A549 (cell line): ENCODE measurements at places on chromosomes 6 and 20. TPM values are rescaled to one million over a fixed set of nuclear protein-coding genes. Genes with fewer than 3 reads are reported as not detected.

DNA sequence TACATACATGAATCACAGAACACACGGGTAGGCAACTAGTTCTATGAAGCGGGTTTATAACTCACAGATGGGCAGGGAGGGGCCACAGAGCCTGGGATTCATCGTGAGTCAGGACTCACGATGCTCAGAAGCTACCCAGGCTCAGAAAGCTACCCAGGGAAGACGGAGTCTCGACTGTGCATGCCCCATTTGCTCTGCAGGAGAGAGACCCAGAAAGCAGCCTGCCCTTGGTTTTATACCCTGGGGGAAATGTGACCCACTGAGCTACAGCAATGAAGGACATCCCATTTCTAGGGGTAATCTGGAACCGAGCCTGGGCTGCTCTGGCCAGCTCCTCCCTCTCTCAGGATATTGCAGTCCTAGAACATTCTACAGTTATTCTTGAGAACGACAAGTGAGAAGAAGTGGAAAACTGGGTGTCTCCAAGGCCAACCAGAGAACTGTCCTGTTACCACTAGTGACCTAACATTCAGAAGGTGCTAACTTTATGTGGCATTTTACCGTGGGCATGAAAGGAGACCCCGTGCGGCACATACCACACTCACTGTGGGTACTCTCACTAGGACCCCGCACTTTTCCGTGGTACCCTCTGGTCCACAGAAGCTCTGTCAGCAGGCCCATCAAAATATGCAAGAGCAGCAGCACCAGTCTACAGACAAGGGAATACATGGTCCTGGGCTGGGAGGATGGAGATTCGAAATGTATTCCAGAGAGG lies 201.9 kb upstream of the PMEPA1 start:
- no peak for DNase-seq

DNA sequence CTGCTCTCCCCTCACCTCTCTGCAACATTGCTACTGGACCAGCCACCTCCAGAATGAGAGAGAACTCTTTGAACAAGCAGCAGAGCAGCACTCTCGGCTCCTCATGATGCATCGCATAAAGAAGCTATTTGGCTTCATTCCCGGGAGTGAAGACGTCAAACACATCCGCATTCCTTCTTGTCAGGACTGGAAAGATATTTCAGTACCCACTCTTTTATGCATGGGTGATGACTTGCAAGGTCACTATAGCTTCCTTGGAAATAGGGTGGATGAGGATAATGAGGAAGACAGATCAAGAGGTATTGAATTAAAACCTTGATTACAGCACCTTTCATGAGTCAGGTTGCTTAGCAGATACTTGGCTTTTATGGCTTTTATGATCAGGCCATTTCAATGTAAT lies 4.3 kb downstream of the CALHM4 start:
- DNase-seq = peak; percentile 43

GRCh38 chr6:14635195-14635594 lies 517.6 kb downstream of the CD83 start:
- no peak for DNase-seq

- DNase-seq = no peak
Measured at GRCh38 chr6:162156146-162156545, 571.4 kb downstream of the PRKN start.

DNA sequence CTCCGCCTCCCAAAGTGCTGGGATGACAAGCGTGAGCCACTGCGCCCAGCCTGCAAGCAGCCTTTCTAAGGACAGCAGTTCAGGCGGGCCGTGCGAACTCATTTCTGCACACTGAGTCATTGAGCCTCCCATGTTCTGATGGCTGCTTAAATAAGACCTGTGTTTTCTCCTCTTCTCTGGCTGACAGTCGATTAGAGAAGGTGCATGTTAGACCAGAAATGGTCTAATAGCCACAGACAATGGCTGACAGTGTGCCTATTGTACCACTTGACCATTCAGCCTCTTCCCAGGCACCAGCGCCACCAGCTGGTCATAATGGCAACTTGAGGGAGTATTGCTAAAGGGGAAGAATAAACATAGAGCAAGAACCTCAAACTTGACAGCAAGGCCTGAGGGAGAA lies 6.2 kb downstream of the CST11 start:
- peak; percentile 62 for DNase-seq

DNA sequence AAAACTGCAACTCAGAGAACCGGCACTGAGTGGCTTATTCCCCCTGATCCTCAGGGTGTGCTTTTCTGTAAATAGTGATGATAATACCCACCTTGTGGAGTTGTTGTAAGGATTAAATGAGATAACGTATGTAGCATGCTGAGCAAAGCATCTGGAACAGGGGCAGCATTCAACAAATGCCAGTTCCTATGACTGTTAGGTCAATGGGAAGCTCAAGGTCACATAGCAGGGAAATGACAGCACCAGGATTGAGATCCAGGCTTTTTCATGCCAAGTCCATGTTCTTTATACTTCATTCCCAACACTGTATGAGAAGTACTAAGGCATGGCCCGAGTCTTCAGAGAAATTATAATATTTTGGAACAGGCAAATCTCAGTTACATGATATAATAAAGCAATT lies 5.1 kb downstream of the RCAN2 start:
- DNase-seq = no peak

GRCh38 chr6:151372164-151372563 lies 19.2 kb downstream of the ZBTB2 start:
- no peak for DNase-seq

- no peak for DNase-seq
Measured at GRCh38 chr6:157556671-157557430, 175.9 kb downstream of the ZDHHC14 start.

DNA sequence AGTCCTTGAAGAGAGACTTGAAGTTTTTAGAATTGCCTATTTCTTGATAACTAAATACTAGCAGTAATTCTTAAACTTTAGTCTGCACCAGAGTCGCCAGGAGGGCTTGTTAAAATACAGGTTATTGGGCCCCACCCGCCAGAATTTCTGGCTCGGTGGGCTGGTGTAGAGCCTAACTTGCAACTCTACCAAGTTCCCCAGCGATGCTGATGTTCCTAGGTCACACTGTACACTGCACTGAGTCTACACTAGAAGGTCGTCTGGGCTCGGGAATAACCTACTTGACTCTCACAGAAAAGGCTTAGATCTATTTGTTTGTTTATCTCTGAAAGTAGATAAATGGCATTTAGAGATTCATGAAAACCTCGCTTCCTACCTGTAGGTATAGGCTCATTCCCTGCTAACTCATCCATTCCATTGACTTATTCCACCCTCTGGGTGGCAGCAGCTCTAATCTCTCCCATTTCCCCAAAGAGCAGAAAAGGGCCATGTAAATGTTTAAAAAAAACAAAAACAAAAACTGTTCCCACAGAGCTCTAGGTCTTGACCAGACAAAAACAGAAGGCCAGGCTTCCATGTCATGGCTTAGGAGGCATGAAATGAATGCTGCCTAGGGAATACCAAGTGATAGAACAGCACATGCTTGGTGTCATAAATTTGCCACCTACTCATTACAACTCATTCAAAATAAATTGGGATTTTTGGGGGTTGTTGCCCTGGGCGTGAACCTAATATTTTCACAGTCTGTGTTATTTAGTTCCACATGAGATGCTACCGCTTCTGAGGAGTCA lies 292.1 kb downstream of the ADGB start:
- DNase-seq = no peak

GRCh38 chr6:12535586-12536314 lies 180.8 kb upstream of the PHACTR1 start:
- DNase-seq = no peak

DNA sequence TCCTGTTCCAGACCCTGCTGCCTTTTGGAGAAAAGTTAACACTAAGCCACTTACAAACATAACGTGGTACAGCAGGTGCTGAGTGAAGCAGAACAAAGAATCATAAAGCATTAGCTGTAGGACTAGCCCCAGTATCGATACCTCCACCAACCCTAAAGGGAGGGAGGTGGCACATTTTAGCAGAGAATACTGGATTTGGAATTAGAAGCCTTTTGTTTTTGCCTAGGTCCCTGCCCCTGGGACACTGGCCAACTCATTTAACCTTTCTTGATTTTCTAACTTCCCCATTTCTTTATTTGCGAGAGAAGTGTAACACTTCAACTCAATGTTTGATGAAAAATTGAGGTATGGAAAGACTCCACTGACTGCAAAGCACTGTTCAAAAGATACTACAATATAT lies 93.5 kb downstream of the B3GAT2 start:
- DNase-seq = no peak

DNA sequence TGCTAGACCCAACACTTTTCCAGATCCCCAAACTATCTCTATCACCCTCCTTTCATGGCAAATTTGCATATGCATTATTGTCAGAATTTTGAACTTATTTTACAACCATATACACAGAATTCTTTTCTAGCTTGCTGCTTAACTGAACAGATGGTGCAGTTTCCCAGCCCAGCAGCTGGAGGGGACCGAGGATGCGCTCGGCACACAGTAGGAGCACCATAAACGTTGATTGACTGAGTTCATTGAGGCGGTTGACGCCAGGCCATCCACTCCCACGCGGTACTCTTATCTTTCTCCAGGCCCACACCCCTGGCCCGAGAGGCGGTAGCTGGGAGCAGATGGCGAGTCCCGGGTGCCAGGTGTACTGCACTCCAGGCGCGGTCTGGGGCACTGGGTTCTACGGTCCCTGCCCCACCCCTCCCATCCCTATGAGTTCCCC lies 6.8 kb upstream of the SOX4 start:
- DNase-seq = no peak

DNA sequence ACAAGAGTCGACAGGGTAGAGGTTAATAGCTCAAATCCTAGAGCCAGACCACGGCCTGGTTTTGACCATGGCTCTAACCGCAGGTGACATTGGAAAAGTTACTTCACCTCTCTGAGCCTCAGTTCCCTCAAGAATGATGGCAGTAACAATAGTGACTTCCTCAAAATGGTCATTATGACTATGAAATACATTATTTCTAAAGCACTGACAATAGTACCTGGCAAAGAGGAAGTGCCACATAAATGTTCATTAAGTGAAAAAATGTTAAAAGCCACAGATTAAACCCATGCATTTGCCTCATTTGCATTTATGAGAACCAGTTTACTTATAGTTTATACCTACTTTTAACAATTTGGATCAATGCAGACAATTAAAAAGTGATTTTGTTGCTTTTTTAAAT lies 12.3 kb downstream of the BTBD3 start:
- DNase-seq = no peak

- peak; percentile 27 for DNase-seq
Measured at GRCh38 chr6:160102956-160103824, 18.4 kb upstream of the SLC22A1 start.

GRCh38 chr6:98485593-98485992 lies 348.8 kb upstream of the POU3F2 start:
- no peak for DNase-seq

DNA sequence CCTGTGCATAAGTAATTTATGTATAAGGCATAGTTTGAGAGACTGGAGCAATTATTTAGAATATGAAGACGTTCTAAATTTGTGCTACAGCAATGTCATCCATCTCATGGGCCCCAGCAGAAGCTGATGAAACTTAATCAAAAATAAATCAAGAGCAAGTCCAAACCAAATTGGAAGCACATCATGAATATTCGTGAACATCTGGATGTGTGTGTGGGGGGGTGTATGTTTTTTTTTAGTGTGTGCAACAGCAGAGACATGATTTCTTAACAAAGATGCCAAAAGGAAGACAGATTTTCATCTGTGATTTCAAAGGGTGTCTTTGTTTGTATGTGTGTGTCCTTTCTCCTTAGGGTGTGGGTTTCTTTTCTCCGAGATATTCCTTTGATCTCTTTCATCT lies 58.9 kb downstream of the SASH1 start:
- no peak for DNase-seq

GRCh38 chr20:12053353-12053752 lies 135.7 kb downstream of the BTBD3 start:
- DNase-seq = no peak

DNA sequence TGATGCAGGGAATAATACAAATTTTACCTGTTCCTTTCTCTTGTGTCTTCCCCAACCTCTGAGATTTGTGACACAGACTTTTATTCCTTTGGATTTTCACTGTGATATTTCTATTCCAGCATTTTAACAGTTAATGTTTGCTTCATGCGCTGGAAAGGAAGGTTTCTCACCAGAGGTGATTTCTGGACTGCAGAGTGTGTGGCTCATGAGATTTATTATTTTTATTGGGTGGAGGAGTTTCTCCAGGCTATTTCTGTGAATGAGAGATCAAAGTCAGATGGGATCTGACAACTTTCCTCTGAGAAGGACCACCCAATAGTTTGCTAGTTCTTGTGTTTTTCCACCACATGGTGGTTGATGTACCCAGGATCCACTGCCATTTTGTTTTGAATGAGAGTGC lies 377.5 kb downstream of the CDKAL1 start:
- no peak for DNase-seq

- no peak for DNase-seq
Measured at GRCh38 chr6:28303570-28303969, 22.2 kb downstream of the PGBD1 start.

DNA sequence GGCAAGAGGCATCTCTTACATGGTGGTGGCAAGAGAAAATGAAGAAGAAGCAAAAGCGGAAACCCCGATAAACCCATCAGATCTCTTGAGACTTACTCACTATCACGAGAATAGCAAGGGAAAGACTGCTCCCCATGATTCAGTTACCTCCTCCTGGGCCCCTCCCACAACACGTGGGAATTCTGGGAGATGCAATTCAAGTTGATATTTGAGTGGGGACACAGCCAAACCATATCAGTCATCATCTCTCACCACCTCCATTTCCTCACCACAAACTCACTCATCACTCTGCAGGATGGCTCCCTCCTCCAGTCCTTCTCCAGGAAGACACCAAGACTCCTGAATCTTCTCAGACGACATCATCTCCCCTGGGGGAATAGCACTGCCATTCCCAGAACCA lies 25.8 kb upstream of the SLC16A10 start:
- no peak for DNase-seq

DNA sequence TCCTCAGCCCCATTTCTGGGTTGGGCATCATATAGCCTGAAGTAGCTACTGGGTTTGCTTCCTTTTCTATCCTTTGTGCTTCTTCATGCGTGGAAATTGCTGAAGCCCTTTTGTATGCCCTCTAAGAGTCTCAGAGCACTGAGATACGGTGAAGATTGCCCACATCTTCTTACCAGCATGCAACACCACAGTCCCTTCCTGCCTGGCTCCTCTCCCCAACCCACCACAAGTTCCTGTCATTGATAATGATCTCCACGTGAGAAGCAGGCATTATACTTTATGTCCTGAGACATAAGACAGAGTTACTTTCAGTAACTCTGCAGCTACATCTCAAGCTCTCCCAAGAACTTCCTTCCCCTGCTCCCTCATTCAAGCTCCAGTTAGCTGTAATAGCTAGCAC lies 15.8 kb upstream of the PLCB4 start:
- no peak for DNase-seq

- no peak for DNase-seq
Measured at GRCh38 chr6:113447088-113447831, 409.9 kb upstream of the MARCKS start.

The ZHX3 gene
- 3.9 to 4.1 TPM (median 3.9 TPM) in 3 replicates for polyA plus RNA-seq

The SPATA2 gene
- 4.7 to 5.1 TPM (median 4.7 TPM) in 3 replicates for polyA plus RNA-seq

The ARMH2 gene
- polyA plus RNA-seq = not detected in 3 replicates

The NOX3 gene
- not detected in 3 replicates for polyA plus RNA-seq

The BMP7 gene
- 0.09 to 0.22 TPM (median 0.18 TPM) in 3 replicates for polyA plus RNA-seq

The MUC22 gene
- polyA plus RNA-seq = not detected in 3 replicates

The LY6G6F gene
- polyA plus RNA-seq = not detected in 3 replicates

The GJA1 gene
- polyA plus RNA-seq = 76.7 to 88.9 TPM (median 87.4 TPM) in 3 replicates

The ZSCAN9 gene
- 7.2 to 8.1 TPM (median 7.7 TPM) in 3 replicates for polyA plus RNA-seq

The SLC22A1 gene
- 1.6 to 2.1 TPM (median 1.7 TPM) in 3 replicates for polyA plus RNA-seq

The ZCCHC3 gene
- polyA plus RNA-seq = 16.3 to 17.7 TPM (median 17.3 TPM) in 3 replicates

The SAMD3 gene
- not detected in 3 replicates for polyA plus RNA-seq

The TGM2 gene
- 348 to 469 TPM (median 441 TPM) in 3 replicates for polyA plus RNA-seq
